ENCODE measurements at places on chromosomes 3 and 15. TPM values are rescaled to one million over a fixed set of nuclear protein-coding genes. Genes with fewer than 3 reads are reported as not detected.
A peak's percentile ranks its signal among the peaks of the same experiment; 100 is the strongest.

- peak; percentile 97 for DNase-seq
These were observed at the start of the genes KIAA1143 and KIF15 for GRCh38 chr3:44761424-44762169. Gene KIAA1143, minus strand, starts transcription at chr3:44761619. Its CDS starts 17 bp downstream, at chr3:44761602. Gene KIF15, plus strand, starts transcription at chr3:44761794. Its CDS starts 72 bp downstream, at chr3:44761866.

The LTK gene
- polyA plus RNA-seq, result 2.9 TPM

DNA sequence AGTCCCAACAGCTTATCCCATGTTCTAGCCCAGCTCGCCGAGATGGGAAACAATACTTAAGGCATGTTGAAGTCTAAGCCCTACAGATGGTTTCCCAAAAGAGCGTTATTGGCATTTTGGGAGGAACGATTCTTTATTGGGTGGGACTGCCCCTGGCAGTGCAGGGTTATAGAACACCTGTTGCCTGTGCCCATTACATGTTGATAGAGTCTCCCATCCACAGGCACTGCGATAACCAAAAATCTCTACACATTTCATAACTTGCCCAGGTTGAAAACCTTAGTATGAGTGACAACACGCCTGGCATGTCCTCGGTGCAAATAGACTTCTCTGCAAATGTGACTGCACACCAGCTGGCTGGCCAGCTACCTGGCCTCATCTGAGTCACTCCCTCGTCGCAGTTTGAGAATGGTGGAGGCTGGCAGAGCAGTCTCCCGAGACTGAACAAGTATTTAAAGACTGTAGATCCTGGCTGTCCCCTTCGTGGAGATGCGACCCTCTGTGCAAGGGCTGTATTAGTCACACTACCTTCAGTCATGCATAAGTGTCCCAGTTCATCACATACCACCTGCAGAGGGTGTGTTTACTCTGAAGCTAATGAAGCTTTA, 18.7 kb downstream of the ZNF80 start:
- DNase-seq, result no peak

The SH2D7 gene
- 5.0 TPM for polyA plus RNA-seq

DNA sequence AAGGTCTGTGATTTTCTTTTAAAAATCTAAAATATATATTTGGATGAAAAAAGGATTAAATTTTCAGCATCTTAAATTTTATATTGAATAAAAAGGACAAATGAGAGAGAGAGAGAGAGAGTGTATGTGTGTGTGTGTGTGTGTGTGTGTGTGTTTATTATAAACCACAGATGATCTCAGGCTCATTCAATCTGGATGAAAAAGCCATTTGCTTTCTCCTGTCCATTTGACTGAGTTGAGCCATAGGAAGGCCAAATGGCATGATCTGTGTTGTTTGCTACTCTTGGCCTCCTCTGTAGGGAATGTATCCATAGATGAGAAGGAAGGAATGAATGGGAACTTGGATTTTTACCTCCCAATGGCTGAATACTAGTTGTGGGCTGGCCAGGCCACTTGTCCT, 92.5 kb upstream of the MEX3B start:
- DNase-seq, result no peak

- DNase-seq, result no peak
These were observed 343.3 kb downstream of the ZNF385D start for GRCh38 chr3:21407743-21408142.
